ENCODE measurements at places on chromosomes 1 and 21. TPM values are rescaled to one million over a fixed set of nuclear protein-coding genes. Genes with fewer than 3 reads are reported as not detected.

DNA sequence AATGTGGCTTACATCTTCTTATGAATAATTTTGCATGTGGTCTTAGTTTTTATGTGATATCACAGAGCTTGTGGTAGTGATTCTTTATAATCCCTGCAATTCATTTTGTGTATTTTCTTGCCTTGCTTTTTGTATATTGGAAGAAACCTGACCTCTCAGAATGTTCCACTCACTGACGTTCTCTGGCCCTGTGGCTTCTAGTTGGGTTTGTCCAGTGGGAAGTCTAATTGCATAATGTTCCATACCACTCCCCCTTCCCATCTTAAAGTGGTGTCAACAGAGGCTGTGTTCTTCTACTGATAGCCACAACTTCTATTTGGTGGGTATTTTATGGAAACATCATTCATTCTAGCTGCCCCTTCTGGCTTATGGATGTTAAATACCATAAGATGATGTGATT lies 225.3 kb downstream of the BACH1 start:
- no peak for DNase-seq

LRRC52 gene
- not detected for total RNA-seq

C4BPA gene
- not detected for total RNA-seq

GRCh38 chr1:32946413-32946812 lies 18.2 kb downstream of the RNF19B start:
- no peak for DNase-seq

DNA sequence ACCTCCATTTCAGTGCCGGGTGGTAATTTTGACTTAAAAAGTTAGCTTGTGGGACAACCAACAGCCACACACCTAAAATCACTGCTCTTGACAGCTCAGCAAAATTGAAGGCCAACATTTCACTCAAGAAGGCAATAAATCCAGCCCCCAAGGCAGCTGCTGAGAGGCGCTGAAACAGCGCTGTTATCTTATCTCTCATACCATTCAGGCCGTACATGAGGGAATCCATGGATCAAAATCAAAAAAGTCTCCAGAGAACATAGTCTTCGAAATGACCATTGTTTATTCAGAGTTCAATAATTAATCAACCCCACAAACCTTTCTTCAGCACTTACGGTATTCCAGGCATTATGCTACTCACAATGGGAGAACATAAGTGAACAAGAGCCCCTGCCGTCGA lies 38.5 kb downstream of the ZBTB18 start:
- DNase-seq: no peak

- no peak for DNase-seq
Observed at GRCh38 chr1:119027759-119028158, 39.6 kb upstream of the TBX15 start.

SPRR2A gene
- not detected for total RNA-seq

DNA sequence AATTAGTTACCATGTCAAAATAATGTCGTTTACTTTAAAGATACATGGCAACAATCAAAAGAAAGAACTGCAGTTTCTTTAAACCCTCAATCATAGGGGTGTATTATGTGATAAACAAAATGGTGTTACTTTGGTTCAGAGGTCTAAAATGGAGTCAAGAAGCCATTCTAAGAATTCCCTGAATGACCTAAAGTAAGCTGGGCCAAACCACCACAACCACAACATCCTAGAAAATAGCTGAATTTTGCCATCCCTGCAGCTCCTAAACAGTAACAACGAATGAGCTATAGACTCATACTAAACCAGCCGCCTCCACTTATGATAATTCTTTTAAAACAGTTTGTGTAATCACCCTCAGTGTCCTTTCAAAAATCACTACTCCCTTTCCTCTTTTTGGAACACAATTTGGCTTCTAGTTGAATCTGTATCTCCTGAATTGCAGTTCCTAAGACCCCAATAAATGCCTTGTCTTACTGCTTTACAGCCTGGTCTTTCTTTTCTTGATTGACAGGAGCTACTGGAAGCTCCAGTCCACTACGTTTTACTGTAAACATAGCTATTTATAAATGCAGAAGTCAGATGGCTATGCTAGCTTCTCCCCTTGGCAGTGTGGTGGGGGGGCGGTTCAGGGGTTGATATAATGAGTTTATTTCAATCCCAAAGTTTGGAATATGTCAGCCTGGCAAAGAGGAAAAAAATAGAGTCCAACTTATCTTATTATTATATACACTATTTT lies 84.3 kb downstream of the PLPPR4 start:
- peak; percentile 67 for DNase-seq

DNA sequence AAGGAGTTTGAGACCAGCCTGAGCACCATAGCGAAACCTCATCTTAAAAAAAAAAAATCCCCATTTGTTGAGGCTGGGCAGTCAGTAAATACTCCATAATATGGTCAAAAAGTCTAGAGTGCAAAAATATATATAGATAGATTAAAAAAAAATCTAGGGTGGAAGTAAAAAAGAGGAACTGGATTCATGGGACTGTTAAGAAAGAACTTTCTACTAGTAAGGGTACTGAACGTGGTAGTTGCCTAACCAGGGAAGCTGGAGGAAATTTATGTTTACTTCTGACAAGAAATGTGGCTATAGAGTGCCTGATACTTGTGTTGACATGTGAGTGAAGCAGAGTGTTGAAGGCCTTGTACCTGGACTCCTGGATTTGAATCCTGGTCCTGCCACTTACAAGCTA lies 265.9 kb upstream of the FAM78B start:
- no peak for DNase-seq

- DNase-seq: no peak
Observed at GRCh38 chr1:6185635-6186382, 5.7 kb upstream of the CHD5 start.

DNA sequence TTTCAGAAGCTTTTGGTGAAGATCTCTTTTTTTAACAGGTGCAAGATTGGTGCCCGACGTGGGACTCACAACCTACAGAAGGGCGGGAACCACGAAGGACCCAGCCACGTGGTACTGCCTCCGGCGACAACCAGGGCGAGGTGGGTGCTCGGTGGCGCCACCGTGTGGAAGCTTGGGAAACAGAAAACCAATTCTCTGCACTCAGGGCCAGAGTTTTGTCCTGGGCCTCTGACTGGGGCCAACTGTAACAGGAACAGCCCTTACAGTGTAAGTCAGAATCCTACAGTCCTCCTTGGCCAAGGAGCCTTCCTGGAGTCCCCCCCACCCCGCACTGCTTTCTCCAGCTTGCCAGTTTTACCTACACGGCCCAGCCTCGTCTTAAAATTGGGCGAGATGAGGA lies 11.6 kb upstream of the S100A7A start:
- DNase-seq: no peak
